SK-MEL-5 (cell line): ENCODE measurements at places on chromosomes 5 and 9. TPM values are rescaled to one million over a fixed set of nuclear protein-coding genes. Genes with fewer than 3 reads are reported as not detected.
A peak's percentile ranks its signal among the peaks of the same experiment; 100 is the strongest.

The NXNL2 gene
- not detected in 2 replicates for total RNA-seq

GRCh38 chr9:112540800-112541199 lies 54.2 kb downstream of the KIAA1958 start:
- DNase-seq, result no peak

The AMACR gene
- total RNA-seq, result 40.3 and 48.7 TPM in 2 replicates

The TIGD6 gene
- total RNA-seq, result 5.5 and 6.6 TPM in 2 replicates

- DNase-seq, result peak; percentile 42
Observed at GRCh38 chr5:140881889-140882590, at the start of gene PCDHA13. Gene PCDHA13, plus strand, starts transcription at chr5:140882124. Its CDS starts 145 bp downstream, at chr5:140882269.

- DNase-seq, result no peak
Observed at GRCh38 chr5:150609843-150610584, 30.4 kb upstream of the SYNPO start.

- DNase-seq, result no peak
Observed at GRCh38 chr5:180391276-180391675, 38.1 kb upstream of the GFPT2 start.

GRCh38 chr9:112863746-112864145 lies 26.9 kb downstream of the SLC46A2 start:
- no peak for DNase-seq

GRCh38 chr5:38776149-38776896 lies 69.5 kb upstream of the OSMR start:
- DNase-seq, result no peak

DNA sequence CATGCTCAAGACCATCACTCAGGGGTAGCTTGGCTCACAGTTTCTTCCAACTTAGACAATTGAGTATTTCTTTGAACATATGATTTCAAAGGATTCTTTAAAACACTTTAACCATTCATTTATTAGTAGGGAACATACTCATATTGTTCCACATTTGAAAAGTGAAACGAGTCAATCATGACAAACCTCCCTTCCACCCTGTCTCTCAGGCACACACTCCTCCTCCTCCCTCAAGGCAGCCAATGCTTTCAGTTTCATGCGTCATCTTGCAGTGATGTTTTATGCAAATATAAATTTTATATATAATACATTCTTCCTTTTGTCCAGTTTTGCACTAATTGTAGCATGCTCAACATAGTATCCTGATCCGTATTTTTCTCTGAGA lies 126.0 kb upstream of the BOD1 start:
- DNase-seq, result no peak

GRCh38 chr5:65061250-65061973 lies 292.7 kb downstream of the CWC27 start:
- DNase-seq, result no peak

DNA sequence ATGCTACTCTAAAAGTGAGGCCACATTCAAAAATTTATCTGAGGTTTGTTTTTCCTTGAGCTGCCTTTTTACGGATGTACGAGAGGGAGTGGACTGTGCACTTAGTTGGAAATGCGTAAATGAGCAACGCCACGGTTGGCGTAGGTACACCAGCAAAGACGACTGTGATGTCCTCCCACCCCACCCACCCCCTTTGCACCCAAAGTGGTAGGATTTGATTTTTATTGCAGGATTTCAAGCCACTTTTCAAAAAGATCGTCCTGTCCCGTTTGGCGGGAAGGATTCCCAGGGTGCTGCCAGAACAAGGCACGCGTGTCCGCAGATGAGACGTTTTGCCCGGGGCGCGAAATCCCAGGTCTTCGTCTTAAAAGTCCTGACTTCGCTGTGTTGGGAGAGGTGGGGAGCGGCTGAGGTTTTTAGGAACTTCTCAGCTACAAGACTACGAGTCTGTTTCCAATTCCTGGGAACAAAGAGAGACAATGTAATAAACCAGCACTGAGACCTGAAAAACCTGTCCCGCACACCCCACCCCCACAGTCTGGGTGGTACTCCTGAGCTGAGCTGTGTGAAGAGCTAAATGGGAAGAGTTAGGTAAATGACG lies 1.0 kb upstream of the TLE1 start:
- no peak for DNase-seq

GRCh38 chr9:16425562-16426231 lies 444.8 kb downstream of the BNC2 start:
- no peak for DNase-seq

The GMCL2 gene
- not detected in 2 replicates for total RNA-seq

GRCh38 chr9:30970812-30971211 lies 1413.6 kb upstream of the ACO1 start:
- no peak for DNase-seq
